ENCODE measurements at places on chromosomes 7 and 10.
A peak's percentile ranks its signal among the peaks of the same experiment; 100 is the strongest.

- no peak for DNase-seq
These were observed 2.9 kb downstream of the PLXNA4 start for GRCh38 chr7:132573251-132573955.

GRCh38 chr7:47407821-47408674 lies 173.9 kb downstream of the TNS3 start:
- no peak for DNase-seq

GRCh38 chr10:70335246-70335613 lies 47.2 kb downstream of the LRRC20 start:
- DNase-seq: no peak

DNA sequence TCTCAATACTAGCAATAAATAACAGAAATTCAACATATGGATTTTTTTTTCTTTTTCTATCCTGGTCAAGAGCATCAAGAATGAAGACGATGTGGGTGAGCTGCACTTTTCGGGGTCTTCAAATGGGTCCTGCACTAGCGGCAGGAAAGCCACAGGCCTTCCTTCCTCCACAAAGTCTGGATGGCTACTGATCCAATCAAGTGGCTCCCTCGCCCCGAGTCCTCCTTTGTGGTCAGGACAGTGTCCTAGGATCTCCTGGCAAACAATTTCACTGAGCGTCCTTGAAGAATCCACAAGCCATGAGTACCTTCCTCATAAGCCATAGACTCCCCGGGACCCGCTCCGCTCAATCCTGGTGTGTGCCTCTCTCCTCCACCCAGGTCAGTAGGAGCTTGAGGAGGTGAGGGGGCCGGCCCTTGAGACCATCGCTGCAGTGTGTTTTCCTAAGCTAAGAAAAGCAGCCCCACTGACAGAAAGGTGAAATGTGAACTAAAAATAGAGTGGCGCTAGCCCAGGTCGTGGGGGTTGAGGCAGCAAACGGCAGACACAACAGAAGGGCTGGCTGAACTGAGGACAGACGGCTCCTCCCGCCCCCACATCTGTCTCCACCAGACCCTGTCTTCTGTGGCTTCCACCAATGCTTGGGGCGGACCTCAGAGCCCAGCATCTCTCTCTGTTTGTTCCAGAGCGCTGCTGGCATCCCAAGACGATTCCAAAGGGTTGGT lies 202.3 kb downstream of the HERPUD2 start:
- DNase-seq: no peak

GRCh38 chr7:801940-802381 lies 30.3 kb upstream of the SUN1 start:
- DNase-seq: no peak

DNA sequence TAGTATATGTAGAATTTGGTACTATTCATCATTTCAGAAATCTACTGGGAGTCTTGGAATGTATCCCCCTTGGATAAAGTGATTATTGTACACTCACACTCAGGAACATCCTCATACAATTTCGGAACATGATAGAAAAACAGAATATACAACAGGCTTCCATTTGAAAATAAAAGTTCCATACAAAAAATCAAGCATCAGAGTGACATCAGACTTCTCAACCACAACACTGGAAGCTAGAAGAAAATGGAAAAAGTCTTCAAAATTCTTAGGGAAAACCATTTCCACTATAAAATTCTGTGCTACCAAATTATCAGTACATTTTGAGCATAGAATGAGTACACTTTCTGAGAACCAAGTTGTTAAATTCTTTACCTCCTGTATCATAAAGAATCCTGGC lies 8.8 kb downstream of the LYZL1 start:
- no peak for DNase-seq

DNA sequence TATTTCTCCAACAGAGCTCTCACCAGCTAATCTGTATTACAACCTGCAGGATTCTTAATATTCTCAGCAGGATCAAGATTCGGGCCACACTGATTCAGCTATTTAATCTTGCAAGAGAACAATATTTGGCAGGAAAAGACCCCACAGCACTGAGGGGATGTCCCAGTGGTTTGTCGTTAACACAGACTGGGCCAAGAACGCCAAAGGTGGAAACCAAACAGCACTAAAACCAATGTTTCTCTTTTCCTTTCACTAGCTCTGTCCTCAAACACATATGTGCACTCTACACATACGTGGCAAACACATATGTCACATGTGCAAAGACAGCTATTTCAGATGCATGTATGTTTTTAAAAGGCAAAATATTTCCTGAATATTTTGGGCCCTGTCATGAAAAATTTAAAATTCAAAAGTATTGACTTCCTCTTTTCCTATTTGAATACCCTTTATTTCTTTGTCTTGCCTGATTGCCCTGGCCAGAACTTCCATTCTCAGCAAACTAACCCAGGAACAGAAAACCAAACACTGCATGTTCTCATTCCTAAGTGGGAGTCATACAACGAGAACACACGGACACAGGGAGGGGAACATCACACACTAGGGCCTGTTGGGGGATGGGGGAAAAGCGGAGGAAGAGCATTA lies 51.7 kb upstream of the NEBL start:
- DNase-seq: no peak

GRCh38 chr7:32100407-32100907 lies 30.2 kb upstream of the PDE1C start:
- DNase-seq: no peak

- DNase-seq: no peak
These were observed 65.7 kb downstream of the PWWP2B start for GRCh38 chr10:132462463-132463332.

DNA sequence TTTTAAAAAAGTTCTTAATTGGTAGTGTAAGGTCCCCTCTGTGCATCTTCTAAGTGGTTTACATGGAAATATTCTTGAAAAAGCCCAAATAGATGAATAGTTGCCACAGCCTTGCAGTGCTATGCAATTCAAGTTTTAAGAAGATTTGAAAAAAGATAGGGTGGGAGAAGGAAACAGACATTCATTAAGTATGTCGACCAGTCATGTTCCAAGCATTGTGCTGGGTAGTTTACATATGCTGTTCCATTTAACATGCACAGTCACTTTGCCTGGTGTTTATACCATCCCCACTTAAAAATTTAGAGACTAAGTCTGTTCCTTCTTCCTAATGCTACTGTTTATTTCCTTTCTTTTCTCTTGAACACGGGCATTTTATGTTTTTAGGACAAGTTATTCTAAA lies 28.1 kb upstream of the NAMPT start:
- no peak for DNase-seq

DNA sequence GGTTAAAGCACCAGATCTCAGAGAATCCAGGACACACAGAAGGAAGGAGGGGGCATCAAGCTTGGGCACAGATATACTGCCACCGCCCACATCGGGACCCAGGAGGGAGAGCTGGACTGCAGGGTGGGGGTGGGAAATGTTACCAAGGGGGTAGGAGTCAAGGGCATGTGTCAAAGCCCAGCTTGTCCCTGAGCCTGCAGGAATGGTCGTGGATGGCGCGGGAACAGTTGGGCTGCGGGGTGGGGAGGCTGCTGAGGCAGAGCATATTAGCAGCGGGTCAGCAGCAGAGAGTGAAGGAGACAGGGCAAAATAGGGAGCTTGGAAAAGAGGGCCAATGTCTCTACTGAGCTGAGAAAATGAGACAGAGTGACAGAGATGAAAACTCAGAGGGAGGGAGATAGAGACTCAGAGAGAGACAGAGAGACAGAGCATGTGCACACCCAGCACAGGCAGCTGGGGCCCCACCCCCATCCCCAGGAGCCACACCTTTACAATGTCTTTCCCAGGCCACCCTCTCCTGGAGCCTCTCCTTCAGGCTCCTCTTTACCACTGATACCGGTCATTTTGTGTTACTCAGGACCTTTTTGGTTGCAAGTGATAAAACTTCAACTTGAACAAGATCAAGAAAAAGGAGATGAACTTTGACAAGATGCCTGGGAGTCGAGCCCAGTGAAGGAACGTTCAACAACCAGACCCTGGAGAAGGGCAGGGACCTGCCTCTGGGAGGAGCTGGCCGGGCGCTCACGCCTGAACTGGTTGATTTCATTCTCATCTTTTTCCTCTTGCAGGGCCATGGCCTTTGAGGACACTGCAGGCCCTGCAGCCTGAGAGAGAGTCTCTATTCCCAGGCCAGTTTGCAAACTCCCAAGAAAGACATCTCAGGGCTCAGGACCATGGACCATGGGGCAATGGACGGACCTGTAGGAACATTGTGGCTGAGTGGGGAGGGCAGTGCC lies 50.0 kb downstream of the AOC1 start:
- DNase-seq: no peak

DNA sequence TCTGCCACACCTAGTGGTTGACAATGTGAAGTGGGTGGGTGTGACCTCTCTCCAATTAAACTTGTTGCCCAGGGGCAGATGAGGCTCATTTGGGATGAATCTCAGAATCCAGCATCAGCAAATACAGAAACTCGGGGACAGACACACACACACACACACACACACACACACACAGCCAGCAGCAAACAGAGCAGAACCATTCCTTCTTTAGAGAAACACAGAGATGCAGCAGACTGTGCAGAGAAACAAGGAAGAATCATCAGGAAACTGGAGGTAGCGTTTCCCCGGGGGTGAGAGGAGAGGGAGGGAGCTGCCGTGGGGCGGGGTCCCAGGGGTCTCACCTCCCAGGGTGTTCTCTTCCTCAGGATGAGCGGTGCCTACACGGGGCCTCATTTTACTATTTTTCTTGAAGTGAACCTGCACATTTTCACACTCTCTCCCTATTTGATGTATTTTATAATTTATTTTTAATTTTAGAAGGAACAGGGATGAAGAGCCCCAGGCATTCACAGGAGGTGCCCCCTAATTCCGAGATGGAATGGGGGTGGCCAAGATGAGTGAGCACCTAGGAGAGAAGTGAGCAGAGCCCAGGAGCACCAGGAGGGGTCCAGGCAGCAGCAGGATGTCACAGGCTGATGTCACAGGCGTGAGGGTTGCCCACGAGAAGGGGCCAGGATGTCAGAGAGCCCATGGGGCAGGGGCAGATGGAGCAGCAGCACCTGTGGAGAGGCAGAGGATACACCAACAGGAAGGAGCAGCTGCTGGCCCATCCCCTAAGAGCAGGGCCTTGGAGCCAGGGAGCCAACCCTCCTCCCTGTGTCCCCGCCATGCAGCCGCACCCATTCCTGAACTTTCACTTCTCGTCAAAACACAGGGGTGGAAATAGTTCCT lies 85.3 kb upstream of the PPP2R2D start:
- DNase-seq: no peak

DNA sequence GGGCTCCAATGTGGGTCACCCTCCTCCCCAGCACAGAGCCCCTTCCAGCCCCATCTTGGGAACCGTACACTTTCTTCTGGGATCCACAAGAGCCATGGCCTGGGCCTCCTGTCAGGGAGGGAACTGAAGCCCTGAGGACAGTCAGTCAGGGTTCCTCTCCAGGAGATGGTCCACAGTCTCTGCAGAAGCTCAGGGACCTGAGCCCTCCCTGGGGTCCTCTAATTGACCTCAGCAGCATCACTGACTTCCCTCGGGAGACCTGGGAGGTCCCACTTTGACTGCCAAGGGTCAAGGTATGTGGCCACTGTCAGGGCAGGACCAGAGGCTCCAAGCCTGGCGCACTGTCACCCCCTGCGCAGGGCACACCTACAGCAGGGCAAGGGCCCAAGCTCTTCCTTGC lies 32.3 kb downstream of the NOD1 start:
- DNase-seq: no peak

DNA sequence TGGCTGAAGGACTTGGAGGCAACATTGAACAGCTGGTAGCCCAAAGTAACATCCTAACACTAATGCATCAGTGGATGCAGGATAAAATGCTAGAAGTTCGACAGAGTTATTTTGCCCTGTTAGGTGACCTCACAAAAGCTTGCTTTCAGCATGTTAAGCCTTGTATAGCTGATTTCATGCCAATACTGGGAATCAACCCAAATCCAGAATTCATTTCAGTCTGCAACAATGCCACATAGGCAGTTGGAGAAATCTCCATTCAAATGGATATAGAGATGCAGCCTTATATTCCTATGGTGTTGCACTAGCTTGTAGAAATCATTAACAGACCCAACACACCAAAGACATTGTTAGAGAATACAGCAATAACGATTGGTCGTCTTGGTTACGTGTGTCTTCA lies 62.9 kb downstream of the CCSER2 start:
- DNase-seq: no peak

GRCh38 chr10:75773231-75773780 lies 341.9 kb downstream of the LRMDA start:
- no peak for DNase-seq

- no peak for DNase-seq
These were observed 32.0 kb upstream of the NPFFR1 start for GRCh38 chr10:70315815-70316214.

DNA sequence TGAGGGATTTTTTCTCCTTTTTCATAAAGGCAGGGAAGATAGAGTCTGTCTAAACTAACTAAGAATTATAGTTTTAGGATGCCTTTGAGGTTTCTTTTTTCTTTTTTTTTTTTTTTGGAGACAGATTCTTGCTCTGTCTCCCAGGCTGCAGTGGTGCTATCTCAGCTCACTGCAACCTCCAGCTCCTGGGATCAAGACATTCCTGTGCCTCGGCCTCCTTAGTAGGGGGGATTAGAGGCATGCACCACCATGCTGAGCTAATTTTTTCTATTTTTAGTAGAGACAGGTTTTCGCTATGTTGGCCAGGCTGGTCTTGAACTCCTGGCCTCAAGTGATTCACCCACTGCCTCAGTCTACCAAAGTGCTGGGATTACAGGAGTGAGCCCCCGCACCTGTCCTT lies 239.7 kb downstream of the KCND2 start:
- no peak for DNase-seq

GRCh38 chr7:44057181-44057848 lies 8.1 kb downstream of the PGAM2 start:
- DNase-seq: no peak

GRCh38 chr7:9557853-9558252 lies 1124.4 kb downstream of the NXPH1 start:
- DNase-seq: peak; percentile 100

DNA sequence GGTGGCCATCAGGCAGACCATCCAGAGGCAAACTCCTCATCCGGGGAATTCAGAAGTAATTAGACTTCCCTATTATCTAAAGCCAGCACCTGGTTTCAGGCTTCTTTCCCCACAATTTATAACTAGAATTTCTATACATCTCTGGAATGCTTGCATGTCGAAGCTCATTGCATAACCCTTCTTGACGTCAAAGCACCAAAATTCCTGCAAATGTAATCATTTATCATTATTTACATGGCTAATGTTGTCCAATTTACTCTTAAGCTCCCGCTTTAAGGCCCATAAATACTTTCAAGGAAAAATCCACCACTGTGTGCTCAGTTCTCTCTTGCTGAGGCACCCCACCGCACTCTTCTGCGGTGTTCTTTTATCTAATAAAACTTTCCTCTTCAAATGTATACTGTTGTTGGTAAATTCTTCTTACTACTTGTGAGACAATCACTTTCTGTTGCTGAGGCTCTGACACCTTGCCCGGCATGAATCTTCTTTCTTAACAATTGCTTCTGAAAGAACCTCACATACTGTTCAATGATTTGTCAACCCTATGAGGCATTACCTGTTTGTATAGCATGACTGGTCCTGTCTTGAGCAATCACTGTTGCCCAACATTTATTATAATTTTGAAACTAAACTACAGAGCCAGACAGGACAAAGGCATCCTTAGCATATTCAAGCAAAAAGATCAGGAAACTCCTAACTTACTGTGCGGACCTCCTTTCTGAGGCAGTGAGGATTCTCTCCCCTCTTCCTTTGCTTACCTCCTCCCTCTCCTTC lies 17.4 kb upstream of the GPR141 start:
- no peak for DNase-seq

- DNase-seq: no peak
These were observed 162.6 kb downstream of the OAT start for GRCh38 chr10:124256151-124256550.

Measured in NCI-H1105 (cell line).